ENCODE measurements at places on chromosomes 7 and 10.

GRCh38 chr7:102425639-102426267, 7.6 kb upstream of the ORAI2 start:
- no peak for DNase-seq

GRCh38 chr7:75756991-75757676, 14.9 kb downstream of the CCL26 start:
- DNase-seq = no peak

DNA sequence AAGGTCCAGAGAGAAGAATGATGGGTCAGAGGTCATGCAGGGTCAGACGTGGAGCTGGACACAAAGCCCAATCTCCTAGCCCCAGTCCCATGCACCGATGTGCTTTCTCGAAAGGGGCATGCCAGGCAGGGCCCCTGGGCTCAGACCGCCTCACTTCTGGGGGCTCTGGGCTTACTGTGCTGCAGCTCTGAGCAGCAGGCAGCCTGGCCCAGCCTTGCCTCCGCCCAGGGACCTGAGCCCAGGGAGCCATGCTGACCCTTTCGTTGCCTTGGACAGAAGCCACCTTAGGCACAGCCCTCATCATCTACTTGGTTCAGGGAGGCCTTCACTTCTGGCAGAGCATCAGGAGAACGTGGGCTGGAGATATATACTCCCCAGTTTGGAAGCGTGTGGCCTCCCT, 161.2 kb downstream of the GRK5 start:
- no peak for DNase-seq

DNA sequence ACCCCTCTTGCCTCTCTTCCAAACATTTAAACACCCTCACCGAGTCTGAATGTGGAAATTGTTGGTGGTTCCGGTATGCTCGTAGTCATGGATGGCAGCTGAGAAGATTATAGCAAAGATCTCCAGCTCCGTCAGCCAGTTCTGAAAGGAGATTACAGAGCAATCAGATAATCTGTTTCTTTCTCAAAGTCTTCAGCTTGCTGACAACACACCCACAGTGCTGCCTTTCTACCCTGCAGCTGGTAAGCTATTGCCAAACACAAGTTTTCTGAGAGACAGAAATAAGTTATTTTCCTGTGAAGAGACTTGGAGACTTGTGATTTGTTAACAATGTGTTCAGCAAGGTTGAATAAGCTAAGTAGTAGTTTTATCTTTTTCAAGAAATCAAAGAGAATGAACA, 163.6 kb downstream of the PPP1R17 start:
- DNase-seq = no peak

DNA sequence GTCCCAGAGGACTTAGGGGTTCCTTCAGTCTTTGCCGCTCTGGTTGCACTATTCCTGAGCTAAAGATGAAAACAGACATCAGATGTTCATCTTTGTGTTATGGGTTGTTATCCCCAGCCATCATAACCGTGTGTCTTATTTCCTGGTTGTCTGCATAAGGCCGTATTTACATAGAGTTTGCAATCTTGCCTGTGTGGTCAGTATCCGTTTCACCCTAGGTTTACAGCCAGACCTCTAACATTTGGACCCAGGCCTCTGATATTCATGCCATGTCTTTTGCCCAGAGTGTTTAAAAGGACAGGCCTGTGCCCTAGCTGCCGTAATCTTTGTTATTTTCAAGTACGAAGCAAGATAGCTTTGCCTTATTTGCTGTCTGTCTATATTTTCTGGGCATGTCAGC, 26.6 kb downstream of the LRRC4 start:
- no peak for DNase-seq

- no peak for DNase-seq
Observed at GRCh38 chr7:27191161-27191731, 6.2 kb upstream of the HOXA11 start.

GRCh38 chr10:2296179-2296891, 559.0 kb upstream of the ADARB2 start:
- DNase-seq = no peak

GRCh38 chr10:12389154-12389734, 39.9 kb downstream of the CAMK1D start:
- peak; percentile 38 for DNase-seq

DNA sequence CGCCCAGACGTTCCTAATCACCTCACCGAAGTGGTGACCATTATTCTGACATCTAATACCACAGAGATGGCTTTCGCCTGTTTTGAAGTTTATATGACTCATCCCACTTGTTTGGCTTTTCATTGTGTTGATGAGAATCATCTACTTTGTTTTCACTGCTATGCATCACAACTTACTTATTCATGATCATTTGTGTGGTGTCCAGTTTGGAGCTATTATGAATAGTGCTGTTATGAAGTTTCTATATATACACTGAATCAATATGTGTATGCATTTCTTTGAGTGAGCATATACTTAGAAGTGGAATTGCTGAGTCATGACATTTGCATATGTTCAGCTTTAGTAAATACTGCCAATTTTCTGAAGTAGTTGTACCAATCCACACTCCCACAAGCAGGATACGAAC, 38.6 kb upstream of the TNKS2 start:
- DNase-seq = no peak

- DNase-seq = peak; percentile 26
Observed at GRCh38 chr10:30671026-30671616, 41.6 kb upstream of the LYZL2 start.

DNA sequence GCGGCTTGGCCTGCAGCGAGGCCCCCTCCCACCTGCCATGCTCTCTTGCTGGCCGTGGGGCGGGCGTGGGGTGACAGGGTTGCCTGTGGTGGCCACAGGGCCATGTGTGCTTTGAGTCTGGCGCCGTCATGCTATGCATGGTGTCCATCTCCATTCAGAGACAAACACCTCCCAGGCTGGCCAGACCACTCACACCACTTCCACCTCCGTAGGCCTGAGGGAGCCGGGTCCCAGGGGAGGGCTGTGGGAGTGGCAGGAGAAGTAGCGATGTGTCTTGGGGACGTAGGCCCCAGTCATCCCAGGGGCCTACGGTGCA, 65.5 kb downstream of the DNAJB6 start:
- DNase-seq = no peak

DNA sequence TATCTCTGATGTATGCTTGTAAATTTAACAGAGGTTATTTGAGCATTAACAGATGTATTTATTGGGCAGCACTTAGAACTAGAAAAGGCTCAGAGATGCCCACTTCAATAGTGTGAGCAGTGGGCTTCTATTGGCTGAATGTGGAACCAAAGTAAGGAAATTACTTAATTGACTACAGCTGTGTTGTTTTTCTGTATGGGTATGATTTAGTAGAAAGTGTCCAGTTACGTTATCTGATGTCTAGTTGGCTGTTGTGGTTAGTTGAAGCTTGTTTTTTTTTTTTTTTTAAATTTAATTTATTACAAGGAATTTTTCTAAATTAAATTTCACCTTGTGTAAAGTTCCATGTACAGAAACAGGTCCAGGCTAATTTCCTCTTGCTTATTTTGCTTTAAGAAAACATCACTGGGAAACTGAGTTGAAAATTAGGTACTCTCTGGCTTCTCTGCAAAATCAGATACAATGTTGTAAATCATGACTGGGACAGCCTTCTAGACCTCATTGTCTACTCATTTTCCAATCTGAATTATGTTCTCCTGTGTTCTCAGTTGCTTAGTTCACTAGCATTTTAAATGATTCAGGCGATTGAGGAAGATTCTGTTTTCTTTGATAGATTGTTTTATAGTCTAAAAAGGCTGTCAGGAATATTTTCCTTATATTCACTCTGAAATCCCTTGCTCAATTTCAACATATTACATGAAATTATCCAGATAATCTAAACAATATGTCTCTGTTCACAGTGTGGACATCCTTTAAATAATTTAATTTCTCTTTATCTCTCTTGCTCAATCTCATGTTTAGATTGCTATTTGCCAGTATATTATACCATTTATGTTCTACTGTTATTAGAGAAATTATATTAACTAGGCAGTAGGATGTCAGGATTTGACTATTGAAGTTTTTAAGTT, 53.0 kb downstream of the PHF14 start:
- no peak for DNase-seq

GRCh38 chr10:100568912-100569311, 33.2 kb downstream of the HIF1AN start:
- no peak for DNase-seq

DNA sequence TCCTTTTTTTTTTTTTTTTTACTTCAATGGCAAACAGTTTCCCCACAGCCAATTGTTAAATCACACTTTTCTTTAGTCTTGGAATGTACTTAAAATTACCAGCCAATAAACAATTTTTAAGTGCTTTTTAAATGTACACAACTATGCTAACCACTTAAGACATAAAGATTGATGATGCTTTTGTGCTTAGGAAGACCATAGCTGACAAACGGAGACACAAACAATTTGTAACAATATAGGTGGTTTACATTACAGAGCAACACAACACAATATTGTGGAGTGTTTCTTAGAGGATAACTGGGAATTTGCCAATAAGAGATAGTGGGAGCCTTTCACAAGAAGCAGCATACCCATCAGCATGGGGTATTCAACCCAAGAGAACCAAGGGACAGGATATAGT, 798.5 kb upstream of the IGFBP3 start:
- DNase-seq = no peak

- no peak for DNase-seq
Observed at GRCh38 chr7:120060281-120060680, 212.7 kb upstream of the KCND2 start.

DNA sequence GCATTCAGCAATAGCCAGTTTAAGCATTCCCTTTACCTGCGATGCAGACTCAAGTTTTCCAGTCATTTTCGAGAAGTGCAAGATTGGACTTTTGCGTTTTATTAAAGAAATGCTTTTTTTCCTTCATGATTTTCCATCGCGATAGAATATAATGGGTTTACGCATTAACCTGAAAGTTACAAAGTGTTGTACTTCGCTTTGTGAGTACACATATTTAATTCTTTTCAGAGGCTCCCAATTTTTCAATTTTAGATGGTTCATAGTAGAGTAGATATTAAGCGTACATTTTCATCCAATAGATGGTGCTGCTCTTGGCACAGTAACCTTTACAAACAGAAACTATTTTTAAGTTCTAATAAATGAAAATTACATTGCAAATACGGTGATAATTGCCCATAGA, 1.3 kb downstream of the PTPRZ1 start:
- DNase-seq = no peak

- DNase-seq = no peak
Observed at GRCh38 chr7:138798836-138799235, 840 bp upstream of the ATP6V0A4 start.

DNA sequence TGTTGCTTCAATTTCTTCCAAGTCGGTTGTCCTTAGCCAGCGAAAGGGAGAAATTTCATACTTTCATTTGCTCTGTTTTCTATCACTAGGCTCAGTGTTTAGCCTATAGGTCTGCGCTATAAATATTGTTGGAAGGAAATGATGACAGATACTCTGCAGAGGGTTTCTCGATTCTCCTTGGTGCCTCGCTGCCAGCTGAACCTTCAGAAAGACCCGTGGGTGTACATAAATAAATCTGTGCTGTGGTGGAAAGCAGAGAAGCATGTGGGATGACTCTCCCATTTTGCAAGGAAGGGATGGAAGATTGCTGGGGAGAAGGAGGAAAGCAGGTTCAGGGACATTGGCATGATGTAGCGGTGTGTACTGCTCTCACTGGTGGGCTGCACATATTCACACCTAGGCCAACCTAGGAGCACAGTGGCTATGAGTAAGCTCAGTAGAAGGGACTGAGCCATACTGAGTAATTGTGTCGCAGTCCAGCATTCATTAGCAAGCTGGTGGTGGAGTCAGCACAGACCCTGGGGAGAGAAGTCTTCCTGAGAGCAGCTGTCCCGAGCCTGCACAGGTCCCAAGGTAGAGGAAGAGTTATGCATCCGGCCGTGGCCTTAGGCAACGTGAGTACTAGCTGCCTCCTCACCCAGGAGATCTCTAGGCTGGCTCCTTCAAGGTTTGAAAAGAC, 50.5 kb downstream of the PNLIPRP3 start:
- no peak for DNase-seq

Data from DMS79 treated with DMSO at 0.1 percent for 48 hours (cell line).